Esophagus squamous epithelium (tissue), 5 donors: ENCODE measurements at places on chromosomes 1 and 21.

- no peak for DNase-seq
Measured at GRCh38 chr1:21034725-21035628, 141.7 kb downstream of the EIF4G3 start.

DNA sequence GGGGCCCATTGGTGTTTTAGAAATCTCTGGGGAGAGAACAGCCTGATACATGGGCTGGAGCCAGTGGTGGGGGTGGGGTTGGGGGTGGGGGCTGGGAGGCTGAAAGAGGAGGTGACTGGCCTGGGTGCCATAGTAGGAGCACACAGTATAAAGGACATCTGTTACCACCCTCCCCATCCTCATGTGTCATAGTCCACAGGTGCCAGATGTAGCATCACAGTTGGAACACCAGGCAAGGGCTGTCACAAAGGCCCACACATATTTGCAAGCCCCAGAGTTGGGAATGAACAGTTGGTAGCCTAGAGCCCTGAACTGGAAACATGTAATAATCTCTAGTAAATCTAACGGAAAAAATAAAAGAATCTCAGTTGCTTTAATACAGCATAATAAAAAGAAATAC, 55.1 kb upstream of the CR2 start:
- DNase-seq, result no peak

DNA sequence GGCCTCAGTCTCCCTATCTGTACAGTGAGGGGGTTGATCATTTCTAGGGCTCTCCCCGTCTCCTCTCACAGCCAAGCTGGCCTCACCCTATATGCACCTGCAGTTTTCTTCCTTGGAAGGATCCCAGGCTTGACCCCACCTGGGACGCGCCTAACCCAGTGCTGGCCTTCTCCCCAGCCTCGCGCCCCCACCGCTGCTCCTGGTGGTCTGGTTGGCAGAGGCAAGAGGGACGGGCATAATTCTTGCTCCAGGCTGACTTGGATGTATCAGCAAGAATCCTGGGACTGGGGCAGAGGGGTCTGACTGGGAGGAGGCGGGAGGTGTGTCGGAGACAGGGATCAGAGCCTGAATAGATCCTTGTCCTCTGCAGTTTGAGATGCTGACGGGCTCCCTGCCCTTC, 25.2 kb downstream of the RPS6KA1 start:
- no peak for DNase-seq

DNA sequence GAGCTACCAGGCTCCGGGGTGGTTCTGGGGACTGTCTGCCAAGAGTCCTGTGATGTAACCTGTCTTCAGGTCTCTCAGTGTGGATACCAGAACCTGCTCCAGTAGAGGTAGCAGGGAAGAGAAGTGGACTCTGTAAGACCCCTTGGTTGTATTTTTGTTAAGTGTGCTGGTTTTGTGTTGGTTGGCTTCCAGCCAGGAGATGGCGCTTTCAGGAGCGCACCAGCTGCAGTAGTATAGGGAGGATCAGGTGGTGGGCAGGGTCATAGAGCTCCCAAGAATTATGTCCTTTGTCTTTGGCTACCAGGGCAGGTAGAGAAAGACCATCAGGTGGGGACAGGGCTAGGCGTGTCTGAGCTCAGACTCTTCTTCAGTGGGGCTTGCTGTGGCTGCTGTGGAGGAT, 1147.2 kb upstream of the ADGRL4 start:
- no peak for DNase-seq

GRCh38 chr1:156959414-156959813, 39.0 kb downstream of the LRRC71 start:
- DNase-seq, result no peak

- no peak for DNase-seq
Measured at GRCh38 chr1:58035523-58035922, 511.0 kb downstream of the OMA1 start.

DNA sequence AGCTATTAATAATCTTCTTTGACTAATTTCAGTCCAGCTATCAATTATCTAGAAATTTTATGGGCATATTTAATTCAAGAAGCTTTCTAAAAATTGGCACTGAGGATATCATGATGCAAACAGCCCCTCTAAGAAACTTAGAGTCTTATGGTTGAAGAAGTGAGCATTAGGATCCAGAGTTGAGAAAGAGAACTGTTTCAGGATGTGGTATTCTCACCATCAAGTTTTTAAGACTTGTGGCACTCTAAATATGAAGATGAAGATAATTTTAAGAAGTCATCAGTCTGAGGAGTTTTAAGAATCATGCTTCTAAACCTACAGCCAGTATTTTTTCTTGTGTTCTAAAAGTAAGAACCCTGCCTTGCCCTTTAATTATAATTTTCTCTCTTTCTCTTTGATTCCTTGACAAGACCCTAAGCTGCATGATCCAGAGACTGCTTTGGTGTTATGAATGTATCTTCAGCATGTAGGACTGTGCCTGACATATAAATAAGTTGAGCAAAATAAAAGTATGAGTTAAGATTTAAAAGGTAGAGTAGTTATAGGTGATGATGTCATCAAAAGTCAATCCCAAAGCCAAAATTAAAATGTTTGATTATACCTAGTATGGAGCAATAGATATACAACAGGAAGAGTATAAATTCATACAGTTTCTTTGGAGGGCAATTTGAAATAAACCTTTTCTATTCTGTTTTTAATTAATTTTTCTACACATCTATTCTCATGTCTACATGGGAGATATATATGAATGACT, 39.1 kb downstream of the RPS6KC1 start:
- no peak for DNase-seq

DNA sequence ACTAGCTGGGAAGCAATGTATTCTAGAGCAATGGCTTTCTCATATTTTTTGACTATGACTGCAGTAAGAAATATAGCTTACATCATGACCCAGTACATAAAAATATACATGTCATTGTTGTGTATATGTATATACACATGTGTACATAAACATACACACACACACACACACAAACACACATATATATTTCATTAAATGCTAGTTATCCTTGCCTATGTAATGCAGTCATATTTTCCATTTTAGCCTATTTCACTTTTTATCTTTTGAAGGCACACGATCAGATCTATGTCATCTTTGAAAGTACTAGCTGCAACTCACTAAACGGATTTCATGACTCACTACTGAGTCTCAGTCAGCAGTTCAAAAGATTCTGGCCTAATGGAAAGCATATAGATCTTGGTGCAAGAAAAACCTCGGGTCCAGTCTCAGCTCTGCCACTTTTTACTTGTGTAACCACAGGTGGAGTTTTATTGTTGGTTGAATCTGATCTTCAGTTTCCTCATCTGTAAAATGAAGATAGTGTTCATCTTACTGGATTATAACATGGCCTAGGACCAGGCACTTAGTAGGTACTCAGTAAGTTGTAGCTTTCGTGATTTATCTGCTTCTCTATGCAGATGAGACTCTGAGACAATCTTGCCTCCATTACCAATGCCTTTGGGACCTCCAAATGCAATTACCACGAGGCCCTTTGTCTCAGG, 325.6 kb downstream of the RRAGC start:
- DNase-seq, result no peak

GRCh38 chr1:51299981-51300670, 30.2 kb downstream of the TTC39A start:
- no peak for DNase-seq

GRCh38 chr1:180254496-180254819, 24.4 kb downstream of the LHX4 start:
- no peak for DNase-seq

GRCh38 chr1:183787704-183788103, 17.2 kb upstream of the RGL1 start:
- DNase-seq, result no peak

- no peak for DNase-seq
Measured at GRCh38 chr1:31434101-31434871, 21.3 kb downstream of the SERINC2 start.

DNA sequence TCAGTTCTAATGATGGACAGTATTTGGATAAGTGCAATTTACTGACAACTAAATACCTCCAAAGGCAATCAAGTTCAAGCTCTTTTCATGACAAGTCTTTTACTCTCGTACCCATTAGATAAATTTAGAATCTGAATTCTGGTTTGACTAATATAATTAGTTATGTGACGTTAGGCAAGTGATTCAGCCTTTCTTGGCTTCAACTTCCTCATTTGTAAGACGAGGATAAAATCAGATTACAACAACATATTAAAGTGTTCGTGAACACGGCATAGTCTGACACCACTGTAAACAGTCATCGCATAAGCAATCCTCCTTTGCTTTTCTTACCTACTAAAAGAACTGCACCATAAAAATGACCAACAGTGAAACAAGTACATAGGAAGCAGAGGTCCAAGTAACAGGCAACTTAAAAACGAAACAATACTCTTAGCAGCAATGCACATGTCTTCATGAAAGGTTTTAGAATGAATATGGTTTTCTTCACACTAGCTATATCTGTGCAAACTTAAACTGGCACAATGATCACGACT, 25.7 kb downstream of the COA6 start:
- no peak for DNase-seq

DNA sequence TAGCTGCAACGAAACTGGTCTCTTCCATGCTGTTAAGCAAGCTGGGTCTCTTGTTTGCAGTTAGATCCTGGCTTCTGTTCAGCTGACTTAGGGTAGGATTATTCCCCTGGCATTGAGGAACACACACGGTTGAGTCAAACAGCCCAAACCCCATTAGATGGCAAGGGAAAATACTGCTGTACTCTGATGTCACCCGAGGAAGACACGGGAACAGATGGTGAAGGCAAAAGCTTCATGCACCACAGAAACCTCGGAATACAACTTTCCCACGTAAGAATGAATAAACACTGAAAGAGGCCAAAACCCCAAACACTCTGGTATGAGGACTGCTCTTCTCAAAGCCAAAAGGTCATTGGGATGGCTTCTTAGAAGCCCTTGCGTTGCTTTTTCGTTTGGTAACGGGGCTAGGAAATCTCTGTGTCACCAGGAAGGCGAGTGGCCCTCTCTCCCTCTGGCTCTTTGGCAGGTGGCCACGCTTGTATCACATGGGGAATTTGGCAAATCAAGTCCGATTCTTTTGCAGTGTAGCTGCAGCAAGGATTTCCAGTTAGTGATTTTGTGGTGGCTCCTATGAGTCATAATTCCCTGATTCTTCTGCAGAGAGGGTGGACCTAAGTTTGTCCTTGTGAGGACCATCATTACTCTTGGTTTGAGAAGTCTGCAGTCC, 16.7 kb upstream of the LYST start:
- DNase-seq, result peak; percentile 6

- DNase-seq, result no peak
Measured at GRCh38 chr1:73511038-73511437, 686.9 kb downstream of the LRRIQ3 start.

DNA sequence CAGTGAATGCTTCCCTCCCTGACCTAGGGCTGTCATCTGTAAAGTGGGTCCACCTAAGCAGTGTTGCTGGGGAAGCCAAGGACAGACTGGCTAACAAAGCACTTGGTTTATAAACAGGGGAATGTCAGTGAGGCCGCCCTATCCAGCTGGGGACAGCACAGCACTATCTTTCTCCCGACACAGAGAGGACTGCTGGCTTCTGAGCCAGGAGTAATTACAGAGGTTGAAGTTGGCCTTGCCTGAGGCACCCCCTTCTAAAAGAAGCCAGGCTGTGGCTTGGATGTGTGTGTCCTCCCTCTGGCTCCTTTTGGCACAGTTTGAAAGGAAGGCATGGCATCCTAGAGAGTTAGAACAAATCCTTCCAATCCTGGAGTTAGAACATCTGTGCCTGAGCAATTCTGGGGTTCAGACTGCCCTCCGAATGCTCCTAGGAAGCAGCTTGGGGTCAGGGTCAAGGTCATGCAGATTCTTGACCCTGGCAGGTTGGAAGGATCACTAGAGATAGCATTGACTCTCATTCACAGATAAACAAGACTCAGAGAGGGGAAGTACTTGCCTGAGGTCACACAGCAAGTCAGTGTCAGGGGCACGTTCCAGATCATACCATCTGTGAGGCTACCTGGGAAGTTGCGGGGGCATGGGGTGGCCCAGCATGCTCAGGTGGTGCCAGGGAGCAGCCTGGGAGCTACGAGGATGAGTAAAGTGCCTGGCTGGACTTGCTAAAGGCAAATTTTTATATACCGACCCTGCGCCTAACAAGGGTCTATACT, 1.3 kb upstream of the LDLRAP1 start:
- no peak for DNase-seq

DNA sequence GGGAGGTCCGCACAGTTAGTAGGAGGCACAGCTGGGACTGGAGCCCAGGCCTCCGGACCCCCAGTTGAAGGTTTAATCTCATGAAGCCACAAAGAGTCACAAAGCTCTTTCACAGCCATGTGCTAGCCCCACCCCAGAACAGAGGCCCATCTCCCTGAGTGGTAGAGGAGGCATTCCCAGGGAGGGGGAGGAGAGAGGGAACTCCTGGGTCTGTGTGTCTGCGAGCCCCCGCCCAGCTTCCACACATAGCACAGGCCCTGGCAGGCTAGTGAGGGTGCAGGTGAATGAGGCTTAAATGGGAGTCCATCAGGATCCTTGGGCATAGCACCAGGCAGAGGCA, 197.8 kb downstream of the MATN1 start:
- no peak for DNase-seq

- no peak for DNase-seq
Measured at GRCh38 chr1:91685994-91686393, 185.3 kb downstream of the CDC7 start.

DNA sequence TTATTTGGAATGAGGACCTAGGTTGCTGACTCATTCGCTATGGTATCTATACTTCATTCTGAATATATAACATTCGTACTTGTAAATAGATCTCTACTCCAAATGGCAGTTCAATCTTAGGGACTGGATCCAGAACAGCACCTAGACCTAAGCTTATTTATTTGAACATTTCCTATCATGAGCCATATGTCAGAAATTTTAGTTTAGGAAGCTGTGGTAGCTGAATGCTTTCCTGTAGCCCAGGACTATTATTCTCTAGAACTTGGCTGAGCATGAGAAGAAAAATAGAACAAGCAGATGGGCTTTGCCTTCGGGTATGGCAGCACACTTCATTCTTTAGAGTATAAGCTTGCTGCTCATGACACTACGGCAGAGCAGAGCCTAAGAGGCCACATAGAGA, 1114.4 kb upstream of the B3GALT2 start:
- DNase-seq, result no peak

DNA sequence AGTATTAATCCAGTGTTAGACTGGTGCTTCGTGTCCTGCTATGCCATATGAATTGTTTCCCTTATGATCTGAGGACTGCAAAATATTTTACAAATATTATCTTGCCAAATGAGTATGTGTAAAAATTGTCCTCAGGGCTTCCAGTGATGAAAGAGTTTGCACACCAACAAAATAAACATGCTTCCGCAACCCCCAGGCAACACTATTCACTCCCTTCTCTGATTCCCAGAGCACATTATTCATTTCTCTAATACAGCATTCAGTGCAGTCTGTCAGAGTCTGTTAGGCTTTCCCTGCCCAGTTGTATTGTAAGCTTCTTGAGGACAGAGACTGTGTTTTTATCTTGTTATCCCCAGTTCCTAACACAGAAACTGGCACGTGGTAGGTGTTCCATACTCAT, 409.9 kb upstream of the C1orf87 start:
- no peak for DNase-seq

- DNase-seq, result no peak
Measured at GRCh38 chr1:21362096-21362495, 71.8 kb upstream of the ECE1 start.

- DNase-seq, result no peak
Measured at GRCh38 chr1:161088587-161089110, 709 bp downstream of the NECTIN4 start.

GRCh38 chr1:200274116-200274515, 135.7 kb downstream of the ZNF281 start:
- DNase-seq, result no peak
